Dermis blood vessel endothelial cell (primary cell): ENCODE measurements at places on chromosomes 16 and 17. TPM values are rescaled to one million over a fixed set of nuclear protein-coding genes. Genes with fewer than 3 reads are reported as not detected.

GRCh38 chr17:66850692-66851091 lies 15.8 kb downstream of the CACNG5 start:
- no peak for DNase-seq

DNA sequence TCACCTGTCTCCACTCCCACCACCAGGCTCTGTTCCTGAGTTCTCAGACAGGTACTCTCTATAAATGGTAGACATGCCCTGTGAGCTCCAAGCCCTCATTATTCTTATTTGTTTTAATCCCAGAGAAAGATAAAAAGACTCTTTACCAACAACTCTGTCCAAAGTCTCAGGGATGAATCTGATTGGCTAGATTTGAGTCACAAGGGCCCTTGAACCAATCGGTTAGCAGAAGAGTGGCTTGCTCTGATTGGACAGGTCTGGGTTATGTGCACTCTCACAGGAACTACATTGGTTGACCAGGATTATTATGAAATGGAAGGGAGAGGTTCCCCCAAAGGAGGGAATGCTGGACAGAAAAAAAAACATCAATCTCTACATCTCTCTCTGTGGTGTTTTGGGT lies 7.5 kb downstream of the COTL1 start:
- no peak for DNase-seq

DNA sequence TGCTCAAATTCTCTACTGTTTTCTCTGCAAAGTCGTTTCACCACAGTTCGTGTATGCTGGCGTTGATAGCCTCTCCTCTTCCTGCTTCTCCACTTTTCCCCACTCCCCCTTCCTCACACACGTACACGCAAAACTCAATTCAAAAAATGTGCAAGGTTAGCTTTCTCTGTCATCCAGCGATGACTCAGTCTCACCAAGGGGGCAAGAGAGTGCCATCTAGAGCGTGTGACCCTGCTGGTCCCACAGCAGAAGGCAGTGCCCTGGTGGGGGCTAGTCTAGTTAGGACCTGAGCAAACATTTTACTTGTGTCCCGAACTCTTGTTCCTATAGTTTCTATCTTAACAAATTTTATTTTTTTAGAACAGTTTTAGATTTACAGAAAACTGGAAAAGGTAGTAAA lies 121.2 kb upstream of the CHMP6 start:
- no peak for DNase-seq

GRCh38 chr17:81034168-81034777 lies 678 bp upstream of the BAIAP2 start:
- DNase-seq: peak; percentile 28

DNA sequence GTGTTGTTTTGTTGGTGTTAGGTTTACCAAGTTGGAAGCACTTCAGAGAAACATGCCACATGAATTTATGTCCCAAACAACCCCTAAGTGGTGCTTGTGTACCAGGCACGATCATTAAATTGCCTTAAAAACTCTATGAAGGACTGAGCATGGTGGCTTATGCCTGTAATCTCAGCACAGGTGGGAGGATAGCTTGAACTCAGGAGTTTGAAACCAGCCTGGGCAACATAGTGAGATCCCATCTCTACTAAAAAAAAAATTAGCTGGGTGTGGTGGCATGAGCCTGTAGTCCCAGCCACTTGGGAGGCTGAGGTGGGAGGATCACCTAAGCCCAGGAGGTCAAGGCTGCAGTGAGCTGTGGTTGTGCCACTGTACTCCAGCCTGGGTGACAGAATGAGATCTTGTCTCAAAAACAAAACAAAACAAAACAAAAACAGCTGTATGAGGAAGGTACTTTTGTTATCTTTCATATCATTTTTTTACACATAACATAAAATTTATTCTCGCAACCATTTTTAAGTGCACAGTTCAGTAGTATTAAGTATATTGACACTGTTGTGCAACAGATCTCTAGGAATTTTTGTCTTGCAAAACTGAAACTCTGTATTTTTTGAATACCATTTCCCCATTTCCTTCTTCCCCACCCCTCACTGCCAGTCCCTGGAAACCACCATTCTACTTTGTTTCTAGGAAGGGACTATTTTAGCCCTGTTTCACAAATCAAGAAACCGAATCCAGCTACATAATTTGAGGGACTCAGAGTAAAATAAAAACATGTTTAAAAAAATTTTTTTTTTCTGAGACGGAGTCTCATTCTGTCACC lies 14.3 kb upstream of the RBBP6 start:
- DNase-seq: no peak

GRCh38 chr17:20171741-20172365 lies 162.7 kb downstream of the SPECC1 start:
- DNase-seq: no peak

The SYT17 gene
- 2.2 and 2.9 TPM in 2 replicates for total RNA-seq
